ENCODE measurements at places on chromosomes 6 and 20.

- no peak for DNase-seq
Observed at GRCh38 chr20:14114065-14114704, 118.9 kb downstream of the MACROD2 start.

DNA sequence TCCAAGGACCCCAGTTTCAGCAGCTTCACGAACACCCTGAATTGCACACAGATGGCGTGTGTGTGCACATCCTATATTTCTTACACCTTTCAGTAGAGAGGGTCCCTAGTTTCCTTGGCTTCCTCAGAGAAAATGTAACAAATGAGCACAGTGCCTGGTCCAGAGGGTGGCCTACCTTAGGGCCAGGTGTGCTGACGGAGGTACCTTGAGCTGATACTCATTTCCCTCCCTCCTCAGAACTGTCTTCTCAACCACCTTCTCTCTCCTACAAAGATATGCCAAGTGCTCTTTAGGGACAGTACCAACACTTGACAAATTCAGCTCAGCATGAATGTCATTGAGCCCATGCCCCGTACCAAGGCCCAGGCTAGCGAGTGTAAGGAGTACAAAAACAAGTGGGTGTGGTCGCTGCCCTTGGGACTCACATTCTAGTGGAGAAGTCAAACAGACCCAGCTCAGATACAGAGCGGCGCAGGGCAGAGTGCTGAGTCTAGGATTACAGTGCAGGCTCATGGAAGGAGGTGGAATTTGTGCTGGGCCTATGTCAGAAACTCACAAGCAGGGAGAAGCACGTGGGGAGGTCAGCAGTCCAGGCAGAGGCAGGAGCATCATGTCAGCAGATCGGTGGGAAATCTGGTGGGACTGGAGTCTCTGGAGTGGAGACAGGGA lies 9.6 kb upstream of the BPHL start:
- DNase-seq: no peak

DNA sequence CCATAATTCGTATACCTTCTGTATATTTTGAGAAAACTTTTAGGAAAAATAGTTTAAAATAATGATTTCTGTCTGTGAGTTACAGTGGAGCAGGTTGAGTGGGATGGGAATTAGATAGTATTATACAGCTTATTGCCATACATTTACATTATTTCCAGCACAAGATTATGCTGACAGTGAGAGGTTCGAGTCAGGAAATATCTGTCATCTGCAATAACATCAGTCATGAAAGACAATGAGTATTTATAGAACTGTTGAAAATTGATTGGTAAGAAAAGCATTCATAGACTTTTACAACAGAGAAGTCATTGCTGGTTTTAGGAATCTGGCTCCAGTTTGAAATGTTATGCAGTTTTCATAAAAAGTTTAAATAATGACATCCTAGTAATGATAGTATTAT lies 45.9 kb downstream of the FAM135A start:
- no peak for DNase-seq

GRCh38 chr6:156620331-156620730 lies 156.8 kb upstream of the ARID1B start:
- no peak for DNase-seq

DNA sequence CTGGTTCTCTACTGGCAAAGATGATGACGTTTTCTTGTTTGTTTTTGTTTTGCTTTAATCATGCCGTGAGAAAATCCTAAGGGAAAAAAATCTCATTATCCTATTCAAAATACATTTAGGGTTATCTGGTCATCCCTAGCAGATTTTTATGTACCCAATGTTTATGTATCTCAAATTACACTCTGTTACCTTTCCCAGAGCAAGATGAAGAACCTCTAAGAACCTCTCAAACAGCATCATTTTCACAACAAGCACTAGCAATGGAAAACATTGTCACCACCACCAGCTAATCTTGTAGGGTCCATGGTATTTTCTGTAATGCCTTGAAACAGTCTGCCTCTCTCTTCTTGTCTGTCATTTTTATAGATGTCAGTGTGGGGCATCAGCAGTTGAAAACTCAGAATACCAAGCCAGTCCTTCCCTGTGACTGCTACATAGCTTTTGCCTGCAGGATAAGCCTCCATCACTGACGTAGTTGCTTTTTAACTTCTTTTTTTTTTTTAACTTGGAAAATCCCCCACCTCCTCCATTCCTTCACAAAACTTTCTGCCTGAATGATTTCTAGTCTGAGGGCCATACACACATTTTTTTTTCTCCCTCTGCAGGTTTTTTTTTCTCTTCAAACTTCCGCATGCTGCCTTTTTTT lies 2.4 kb upstream of the SNAP25 start:
- DNase-seq: no peak

All from T-helper 1 cell (primary cell).